PC-3 (cell line): ENCODE measurements at places on chromosomes 4 and X.
A peak's percentile ranks its signal among the peaks of the same experiment; 100 is the strongest.

DNA sequence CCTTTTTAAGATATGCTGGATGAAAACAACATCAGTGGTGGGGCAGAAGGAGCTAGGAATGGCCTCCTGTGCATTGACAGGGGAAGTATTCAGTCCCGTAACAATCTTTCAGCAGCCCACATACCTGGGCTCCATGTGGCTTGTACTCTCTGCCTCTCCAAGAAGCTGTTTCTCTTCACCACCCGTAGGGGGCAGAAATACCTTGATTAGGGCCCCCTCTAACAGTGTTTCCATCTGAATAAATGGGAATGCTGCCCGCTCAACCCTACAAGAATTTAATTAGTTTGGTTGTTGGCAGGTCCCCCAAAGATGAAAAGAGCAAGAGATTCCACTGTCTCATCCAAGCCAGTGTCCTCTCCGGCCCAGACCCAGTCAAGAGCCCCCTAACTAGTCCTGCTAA, 155.2 kb downstream of the SMIM20 start:
- peak; percentile 57 for DNase-seq

- DNase-seq: no peak
Measured at GRCh38 chrX:109716431-109717028, 16.5 kb downstream of the ACSL4 start.

GRCh38 chr4:91147067-91147466, 1019.9 kb downstream of the CCSER1 start:
- no peak for DNase-seq

- no peak for DNase-seq
Measured at GRCh38 chr4:182931691-182932345, 14.6 kb upstream of the DCTD start.

GRCh38 chrX:138872537-138872936, 161.0 kb upstream of the FGF13 start:
- DNase-seq: peak; percentile 35

GRCh38 chr4:78059524-78059889, 2.4 kb downstream of the FRAS1 start:
- DNase-seq: peak; percentile 84

- DNase-seq: no peak
Measured at GRCh38 chr4:170035845-170036244, 9.7 kb upstream of the MFAP3L start.

DNA sequence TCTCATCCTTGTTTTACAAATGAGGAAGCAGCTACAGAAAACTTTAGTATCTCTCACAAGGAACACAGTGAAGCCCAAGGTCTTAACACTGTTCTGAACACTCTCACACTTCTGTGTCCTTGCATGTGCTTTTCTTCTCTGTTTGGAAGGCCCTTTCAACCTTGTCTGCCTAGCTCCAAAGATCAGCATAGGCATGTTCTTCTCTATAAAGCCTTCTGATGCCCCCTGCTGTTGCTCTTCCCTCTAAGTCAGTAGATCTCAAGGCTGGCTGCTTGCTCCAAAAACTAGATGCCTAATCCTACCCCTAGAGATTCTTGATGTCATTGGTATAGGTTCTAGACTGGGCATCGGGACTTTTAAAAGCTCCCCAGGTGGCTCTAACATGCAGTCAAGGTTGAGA, 5.9 kb downstream of the APOO start:
- peak; percentile 70 for DNase-seq

DNA sequence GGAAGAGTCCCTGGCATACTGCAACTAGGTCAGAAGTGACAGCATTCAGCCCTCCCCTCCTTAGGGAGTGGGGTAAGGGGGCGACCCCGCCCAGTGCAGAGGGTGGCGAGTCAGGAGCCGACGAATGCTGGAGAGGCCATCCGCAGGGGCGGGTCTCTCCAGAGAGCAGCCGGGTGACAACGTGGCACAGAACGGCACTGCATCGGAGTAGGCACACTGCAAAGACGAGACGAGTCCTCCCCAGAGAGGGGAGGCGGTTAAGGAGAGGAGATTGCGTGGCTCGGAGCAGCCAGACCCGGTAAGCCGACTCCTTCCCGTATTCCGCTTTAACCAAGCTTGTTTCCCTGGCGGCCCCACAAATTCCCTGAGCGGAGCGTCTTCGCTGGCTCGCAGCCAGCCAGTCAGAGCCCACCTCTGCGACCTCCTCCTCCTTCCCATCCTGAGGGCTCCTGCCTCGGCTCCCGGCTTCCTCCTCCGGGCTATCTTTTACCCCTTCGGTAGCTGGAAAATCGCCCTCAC, 54.9 kb downstream of the LINC00632 start:
- peak; percentile 58 for DNase-seq

- DNase-seq: no peak
Measured at GRCh38 chr4:164989471-164989870, 12.0 kb upstream of the TRIM61 start.

DNA sequence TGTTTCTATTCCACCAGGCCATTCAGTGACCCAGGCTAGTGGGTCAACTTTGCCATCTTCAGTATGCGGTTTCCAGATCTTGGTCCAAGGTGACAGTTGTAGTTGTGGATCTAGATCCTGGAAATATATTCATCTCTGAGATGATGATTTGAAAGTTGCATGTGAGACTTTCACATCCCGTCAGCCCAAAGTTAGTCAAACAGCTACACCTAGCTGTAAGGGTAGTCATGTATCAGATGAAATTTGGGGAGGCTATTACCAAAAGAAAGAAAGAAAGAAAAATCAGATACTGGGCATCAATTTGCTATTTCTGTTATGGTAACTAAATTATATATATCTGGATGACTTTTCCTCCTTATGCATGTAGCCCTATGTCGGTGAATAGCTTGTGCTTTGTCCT, 259.4 kb upstream of the ARX start:
- peak; percentile 1 for DNase-seq

GRCh38 chrX:13248867-13249486, 70.9 kb downstream of the ATXN3L start:
- no peak for DNase-seq

DNA sequence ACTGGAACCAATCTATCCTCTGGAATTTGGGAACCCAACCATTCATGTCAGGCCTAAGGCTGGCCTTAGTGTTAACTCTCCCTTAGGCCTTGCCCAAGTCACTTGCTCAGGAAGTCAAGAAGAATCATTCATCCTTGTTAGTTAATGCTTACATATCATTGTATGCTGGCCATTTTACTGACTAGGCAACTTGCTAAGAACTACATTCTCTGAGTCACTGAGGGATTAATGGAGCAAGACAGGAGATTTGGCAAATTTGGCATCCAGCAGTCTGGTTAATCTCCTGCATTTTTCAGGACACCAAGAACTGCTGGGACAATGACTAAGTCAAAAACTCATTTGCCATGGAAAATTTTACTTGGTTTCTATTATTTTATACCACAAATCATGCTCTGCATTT, 115.8 kb upstream of the DDIT4L start:
- DNase-seq: peak; percentile 2

- no peak for DNase-seq
Measured at GRCh38 chr4:75683482-75684155, 10.4 kb upstream of the G3BP2 start.

GRCh38 chr4:66123190-66123589, 452.9 kb upstream of the EPHA5 start:
- DNase-seq: peak; percentile 33

GRCh38 chr4:47930971-47931804, 16.8 kb upstream of the NFXL1 start:
- peak; percentile 55 for DNase-seq

GRCh38 chr4:70892086-70892769, 9.9 kb upstream of the MOB1B start:
- DNase-seq: no peak

DNA sequence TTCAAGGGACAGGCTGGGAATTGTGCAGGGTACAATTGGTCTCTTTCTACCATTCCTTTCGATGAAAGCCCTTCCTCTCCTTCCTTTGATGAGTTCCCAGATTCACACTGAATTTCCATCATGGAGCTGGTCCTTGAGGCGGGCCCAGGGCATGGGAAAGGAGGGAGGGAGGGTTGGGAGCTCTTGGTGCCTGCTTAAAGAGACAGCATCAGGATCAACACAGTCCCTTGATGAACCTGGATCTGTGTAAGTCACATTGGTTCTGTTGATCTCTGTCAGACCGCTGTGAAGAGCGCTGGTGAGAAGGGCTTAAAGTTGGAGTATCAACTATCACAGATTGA, 4.4 kb downstream of the PLP1 start:
- no peak for DNase-seq
